ENCODE measurements at places on chromosomes 16 and 17. TPM values are rescaled to one million over a fixed set of nuclear protein-coding genes. Genes with fewer than 3 reads are reported as not detected.

GRCh38 chr16:85612191-85612800 is 826 bp upstream of the GSE1 start:
- peak; percentile 95 for DNase-seq

DNA sequence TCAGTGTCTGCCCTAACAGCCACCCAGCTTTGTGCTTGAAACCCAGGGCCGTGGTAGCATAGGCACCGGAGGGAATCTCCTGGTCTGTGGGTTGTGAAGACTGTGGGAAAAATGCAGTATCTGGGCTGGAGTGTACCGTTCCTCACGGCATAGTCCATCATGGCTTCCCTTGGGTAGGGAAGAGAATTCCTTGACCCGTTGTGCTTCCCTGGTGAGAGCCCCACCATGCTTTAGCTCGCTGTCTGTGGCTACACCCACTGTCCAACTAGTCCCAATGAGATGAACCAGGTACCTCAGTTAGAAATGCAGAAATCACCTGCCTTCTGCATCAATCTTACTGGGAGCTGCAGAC is 67.3 kb downstream of the ATF7IP2 start:
- no peak for DNase-seq

DNA sequence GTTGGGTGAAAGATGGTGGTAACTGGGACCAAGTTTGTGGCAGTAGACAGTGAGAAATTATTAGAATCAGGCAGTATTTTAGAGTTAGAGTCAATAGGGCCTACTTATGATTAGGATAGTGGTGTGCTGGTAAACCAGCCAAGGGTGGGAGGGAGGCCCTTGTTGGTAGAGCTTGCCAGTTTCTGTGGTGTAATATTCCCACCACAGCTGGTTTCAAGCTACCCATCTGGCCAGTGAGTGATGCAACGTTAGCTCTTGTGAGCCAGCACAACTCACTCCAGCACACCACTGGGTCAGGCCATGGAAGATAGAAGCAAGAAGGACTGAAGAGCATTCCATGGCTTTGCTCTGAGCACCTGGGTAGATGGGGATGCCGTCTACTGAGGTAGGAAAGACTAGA is 34.9 kb downstream of the GNAO1 start:
- DNase-seq: no peak

DNA sequence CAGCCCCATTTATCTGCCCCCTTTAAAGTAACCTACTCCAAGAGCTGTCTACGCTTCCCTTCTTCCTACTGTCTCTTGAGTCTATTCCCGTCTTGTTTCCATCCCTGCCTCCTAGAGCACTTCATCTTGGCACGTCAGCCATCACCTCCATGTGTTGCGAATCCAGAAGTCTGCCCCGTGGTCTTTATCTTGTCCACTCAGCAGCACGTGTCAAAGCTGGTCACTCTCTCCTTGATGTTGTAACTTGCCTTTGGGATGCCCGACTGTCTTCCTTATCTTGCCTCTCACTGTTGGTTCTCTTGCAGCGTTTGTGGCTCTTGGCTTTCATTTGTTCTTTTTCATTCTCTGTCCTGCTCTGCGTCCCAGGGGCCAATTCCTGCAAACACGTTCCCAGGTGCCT is 99.4 kb downstream of the PLCG2 start:
- no peak for DNase-seq

DNA sequence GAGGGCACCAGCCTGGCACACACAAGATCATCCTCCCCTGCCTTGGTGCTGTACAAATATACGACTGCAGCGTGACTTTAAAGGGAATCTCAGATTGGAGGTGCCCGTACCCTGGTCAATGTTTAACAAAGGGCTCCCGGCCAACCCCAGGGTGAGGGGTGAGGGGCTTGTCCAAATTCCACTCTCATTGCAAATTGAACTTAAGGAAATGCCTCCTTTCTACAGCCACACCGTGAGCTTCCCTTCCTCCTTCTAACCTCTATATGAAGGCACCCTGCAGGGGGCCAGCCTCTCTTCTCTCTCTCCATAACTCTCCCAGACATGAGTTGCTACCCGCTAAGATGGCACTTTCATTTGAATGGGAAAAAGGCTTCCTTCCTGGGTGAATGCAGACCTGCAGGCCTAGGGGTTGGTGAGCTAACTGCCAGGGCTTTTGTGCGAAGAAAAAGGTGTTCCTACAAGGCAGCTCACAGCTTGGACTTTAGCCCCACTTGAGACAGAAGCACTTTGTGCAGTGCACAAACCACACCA is 76.6 kb downstream of the IRF8 start:
- no peak for DNase-seq

- DNase-seq: no peak
Measured at GRCh38 chr17:63993368-63993985, 4.7 kb upstream of the PRR29 start.

GRCh38 chr16:50303041-50303604 is 36.8 kb downstream of the ADCY7 start:
- peak; percentile 53 for DNase-seq

GRCh38 chr16:15613676-15614075 is 29.3 kb downstream of the MARF1 start:
- no peak for DNase-seq

GRCh38 chr17:18093616-18094408 is 6.1 kb downstream of the DRG2 start:
- no peak for DNase-seq

- no peak for DNase-seq
Measured at GRCh38 chr16:19853132-19853741, 31.4 kb downstream of the GPRC5B start.

GRCh38 chr17:39071573-39071972 is 79.9 kb downstream of the PLXDC1 start:
- no peak for DNase-seq

DNA sequence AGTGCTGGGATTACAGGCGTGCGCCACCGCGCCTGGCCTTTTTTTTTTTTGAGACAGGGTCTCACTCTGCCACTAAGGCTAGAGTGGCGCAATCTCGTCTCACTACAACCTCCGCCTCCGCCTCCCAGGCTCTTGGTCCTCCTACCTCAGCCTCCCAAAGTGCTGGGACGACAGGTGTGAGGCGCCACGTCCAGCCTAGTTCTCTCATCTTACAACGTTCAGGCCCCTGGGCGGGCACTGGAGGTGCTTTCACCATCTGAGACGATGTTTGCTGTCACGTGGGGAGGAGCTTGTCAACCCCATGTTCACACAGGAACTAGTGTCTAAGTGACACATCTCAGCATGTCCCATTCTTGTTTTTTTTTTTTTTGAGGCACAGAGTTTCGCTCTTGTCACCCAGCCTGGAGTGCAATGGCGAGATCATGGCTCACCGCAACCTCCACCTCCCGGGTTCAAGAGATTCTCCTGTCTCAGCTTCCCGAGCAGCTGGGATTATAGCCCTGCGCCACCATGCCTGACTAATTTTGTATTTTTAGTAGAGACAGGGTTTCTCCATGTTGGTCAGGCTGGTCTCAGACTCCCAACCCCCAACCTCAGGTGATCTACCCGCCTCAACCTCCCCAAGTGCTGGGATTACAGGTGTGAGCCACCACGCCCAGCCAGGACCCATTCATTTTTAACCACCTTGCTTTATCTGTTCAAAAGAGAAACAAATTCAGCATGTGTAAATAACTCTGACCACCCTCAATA is 5.2 kb upstream of the FANCA start:
- no peak for DNase-seq

DNA sequence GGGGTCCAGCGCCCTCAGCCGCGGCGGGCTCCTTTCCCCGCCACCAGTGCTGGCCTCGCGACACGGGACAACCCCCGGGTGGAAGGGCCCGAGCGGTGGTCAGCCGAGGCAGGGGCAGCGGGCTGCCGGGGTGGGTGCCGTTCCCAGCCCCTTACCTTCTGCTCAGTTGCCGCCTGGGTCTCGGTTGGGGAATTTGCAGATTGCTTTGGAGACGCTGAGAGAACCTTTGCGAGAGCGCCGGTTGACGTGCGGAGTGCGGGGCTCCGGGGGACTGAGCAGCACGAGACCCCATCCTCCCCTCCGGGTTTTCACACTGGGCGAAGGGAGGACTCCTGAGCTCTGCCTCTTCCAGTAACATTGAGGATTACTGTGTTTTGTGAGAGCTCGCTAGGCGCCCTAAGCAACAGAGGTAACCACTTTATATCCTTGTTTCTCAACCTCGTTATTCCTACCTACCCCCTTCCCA is 381 bp downstream of the CTNS start:
- no peak for DNase-seq

DNA sequence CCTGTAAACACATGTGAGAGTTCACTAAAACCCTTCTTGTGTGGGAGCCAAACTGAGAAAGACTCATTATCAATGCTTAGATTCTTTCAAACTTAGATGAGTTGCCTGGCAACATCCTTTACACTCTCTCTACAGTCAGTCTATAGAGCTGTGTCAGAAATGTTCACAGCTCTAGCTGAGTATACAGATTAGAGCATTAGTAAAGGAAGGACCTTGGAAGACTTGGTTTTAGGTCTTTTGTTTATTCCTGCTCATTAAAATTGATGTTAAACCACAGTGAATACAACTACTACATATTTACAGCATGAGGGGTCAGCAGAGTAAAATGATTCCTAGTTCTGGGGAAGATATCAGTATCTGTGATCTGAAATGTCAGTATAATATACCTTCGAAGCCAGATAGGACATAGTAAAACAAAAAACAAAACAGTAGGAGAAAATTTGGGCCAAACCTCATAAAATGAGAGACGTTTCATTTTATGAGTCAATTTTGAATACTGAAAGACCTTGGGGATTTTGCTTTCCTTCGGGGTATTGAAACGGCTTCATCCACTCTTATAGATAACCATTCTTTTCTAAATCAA is 186.0 kb downstream of the TANC2 start:
- DNase-seq: no peak

Gene HCRT
- not detected for total RNA-seq

Gene ARL4D
- 18.5 TPM for total RNA-seq

Gene PSMD3
- 73.6 TPM for total RNA-seq

Gene ASPA
- total RNA-seq: 8.2 TPM

Gene GRB7
- 25.0 TPM for total RNA-seq
